ENCODE measurements at places on chromosomes 2 and 18.

GRCh38 chr2:46645681-46646162 is 166.4 kb downstream of the TMEM247 start:
- DNase-seq: no peak

DNA sequence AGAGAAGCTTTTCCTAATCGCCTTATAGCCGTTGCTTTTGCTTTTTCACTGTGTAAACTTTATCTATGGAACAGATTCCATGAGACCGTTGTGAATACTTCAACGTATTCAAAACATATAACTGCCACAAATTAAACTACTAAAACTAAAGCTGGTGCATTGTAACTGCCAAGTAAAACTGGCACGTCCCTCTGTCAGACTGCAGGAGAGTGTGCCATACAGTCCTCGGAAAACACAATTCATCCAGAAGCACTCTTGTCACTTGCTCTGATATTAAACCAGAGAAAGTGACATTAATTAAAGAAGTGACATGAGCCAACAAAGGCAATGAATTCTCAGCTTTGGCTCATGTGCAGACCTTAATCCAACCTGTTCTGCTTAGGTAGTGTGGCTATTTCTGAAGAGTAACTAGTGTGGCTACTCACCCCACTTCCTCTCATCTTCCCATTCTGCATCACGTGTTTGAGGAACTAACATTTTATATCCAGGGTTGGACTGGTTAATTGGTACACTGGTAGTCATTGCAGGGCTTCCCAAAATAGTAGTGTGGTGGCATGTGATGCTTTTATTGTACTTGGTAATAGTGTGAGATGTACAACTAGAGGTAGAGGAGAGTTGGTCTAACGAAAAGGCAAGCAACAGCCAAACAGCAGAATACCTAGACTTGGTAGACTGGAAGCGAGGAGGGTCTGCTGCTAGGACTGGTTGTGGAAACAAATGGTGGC is 9.7 kb downstream of the VRK2 start:
- DNase-seq: no peak

GRCh38 chr18:54130631-54131030 is 93.8 kb downstream of the MBD2 start:
- DNase-seq: no peak

GRCh38 chr2:42238644-42239288 is 69.6 kb downstream of the EML4 start:
- DNase-seq: no peak

DNA sequence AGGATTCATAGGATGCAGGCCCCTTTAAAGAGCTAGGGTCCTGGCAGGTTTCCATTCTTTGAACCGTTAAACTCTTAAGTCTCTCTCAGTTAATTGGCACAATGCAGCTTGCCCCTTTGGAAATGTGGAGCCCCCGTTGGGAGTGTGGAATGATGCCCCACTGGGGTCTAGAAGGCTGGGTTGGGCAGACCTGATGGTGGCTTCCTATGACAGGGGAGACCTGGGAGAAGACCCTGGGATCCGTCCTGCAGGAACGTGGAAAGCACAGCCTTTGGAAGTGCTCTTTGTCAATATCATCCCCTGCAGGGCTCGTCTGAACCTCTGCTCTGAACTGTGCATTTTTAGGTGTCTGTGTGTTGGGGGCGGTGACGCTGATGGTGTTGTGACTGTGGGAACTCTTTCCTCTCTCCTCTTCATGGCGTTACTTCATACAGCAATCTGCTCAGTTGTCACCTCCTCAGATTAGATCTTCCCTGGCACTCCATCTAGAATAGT is 190.6 kb downstream of the MYCN start:
- no peak for DNase-seq

- DNase-seq: no peak
Observed at GRCh38 chr2:138121666-138122661, 157.7 kb downstream of the HNMT start.

- DNase-seq: no peak
Observed at GRCh38 chr2:196482119-196483065, 157.1 kb upstream of the CCDC150 start.

DNA sequence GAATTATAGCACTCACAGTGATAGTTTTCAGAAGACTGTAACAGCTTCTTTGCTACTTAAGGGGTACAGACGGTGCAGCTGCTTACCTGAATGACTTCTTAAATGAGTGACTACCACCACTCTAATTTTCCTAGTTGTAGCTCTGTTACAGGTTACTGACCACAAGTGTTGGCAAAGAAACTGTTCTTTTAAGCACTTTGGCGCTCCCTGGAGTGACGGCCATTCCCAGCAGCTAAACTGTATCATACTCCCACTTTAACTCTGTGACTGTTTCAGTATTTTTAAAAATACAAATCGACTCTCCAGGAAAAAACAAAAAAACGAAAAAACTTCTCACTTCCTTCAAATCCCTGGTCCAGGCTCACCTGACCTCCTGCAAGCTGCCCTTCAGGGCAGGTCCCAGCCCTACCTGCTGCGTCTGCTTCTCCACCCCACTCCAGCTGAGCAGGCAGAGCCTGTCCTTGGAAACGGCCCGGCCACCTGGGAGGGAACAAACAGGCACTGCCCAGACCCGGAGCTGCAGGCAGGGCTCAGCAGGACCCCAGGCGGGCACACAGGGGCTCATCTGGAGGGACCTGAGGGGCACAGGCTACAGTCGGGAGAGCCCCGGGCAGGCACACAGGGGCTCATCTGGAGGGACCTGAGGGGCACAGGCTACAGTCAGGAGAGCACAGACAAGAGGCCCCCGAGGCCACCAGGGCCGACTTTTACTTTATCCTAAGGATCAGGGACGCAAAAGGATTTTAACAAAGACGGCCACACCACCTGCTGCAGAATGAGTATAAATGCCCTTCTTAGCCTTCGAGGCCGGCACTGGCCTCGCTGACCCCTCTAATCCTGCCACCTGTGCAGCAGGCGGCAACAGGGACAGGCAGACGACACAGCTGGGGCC is 24.5 kb downstream of the SLC66A2 start:
- no peak for DNase-seq

- no peak for DNase-seq
Observed at GRCh38 chr18:54910161-54910919, 48.9 kb downstream of the CCDC68 start.

DNA sequence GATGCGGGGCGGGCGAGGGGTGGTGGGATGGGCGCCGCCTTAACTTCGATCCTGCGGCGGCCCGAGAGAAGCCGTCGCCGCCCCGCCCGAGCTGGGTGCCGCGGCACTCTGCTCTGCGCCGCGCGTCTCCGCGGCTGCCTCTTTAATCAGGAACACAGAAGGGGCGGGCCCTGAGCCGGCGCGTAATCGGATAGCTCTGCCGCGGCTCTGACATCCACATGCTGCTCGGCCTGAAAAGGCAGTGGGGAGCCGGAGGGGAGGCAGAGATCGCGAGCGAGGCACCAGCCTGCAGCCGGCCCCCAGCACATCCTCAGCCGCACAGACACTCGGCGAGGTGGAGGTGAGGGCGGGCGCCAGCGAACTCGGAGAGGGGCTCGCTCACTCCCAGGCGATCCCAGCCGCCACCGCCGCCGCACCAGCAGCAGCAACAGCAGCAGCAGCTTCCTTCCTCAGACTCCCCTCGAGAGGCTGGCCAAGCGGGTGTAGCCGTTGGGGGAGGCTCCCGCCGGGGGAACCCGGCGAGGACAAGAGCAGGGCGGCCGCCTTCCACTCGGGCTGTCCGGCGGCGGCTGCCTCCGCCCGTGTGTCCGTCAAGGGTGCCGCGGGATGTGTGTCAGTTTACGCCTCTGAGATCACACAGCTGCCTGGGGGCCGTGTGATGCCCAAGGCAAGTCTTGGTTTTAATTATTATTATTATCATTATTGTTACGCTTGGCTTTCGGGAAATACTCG is at the start of gene NRP2:
Gene NRP2, plus strand, starts transcription at position 263 of the 732 bp plus-strand sequence. CDS start 790 bp downstream, outside the sequence.
- no peak for DNase-seq

DNA sequence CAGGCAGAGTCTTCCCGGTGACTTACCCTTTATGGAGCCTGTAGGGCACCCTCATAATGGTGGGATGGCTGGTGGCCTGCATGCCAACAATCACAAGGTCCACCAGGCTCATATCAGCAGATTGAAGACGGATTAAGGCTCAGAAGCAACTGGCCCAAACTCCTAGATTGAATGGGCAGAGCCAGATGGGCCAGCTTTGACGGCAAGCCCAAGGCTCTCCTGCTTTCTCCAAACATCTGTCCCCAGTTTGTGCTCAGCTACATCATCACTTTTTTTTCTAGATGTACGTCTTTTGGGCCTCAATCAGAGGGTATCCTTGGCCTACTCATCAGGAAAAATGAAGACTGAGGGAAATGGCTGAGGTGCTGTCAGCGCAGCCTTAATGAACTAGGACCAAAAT is 114.6 kb downstream of the VIT start:
- no peak for DNase-seq

DNA sequence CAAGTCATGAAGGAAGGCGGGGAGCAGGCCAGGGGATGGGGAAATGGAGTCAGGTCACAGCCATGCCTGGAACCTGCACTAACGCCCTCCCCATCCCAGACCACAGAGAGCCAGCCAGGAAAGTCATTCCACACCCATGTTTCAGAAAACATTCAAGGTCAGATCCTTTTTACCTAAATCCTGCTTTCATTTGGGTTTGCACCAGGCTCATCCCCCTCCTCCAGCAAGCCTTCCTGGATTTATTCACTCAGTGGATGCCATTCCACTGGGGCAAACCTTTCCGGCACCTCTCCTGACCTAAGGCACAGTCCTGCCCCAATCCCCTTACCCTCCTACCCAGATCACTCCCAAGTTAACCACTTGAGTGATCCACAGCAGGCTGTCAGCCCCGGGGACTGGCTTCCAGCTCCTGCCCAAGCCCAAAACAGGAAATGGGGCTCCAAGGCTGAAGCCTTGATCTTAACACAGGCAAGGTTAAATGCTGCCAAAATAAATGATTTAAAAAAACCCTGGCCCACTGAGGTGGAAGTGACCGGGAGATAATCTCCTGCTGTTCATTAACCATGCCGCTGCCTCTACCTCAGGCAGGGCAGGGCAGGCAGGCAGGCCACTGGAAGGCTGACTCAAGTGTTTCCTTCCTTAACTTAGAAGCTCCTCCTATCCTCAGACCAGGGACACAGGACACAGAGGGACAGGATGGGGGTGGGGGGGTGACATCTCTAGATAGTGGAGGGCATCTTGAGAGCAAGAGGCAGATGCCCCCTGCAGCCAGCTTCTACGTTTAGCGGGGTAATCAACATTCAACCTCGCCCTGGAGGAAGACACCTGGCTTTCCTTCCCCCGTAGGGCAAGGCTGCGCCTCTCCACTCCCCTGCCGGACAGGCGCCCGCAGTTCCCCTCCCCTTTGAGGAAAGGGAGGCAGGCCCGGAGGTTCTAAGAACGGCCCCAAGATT is 1.4 kb downstream of the RAB11FIP5 start:
- DNase-seq: no peak

GRCh38 chr18:64994370-64994769 is 756.4 kb upstream of the CDH7 start:
- DNase-seq: no peak

GRCh38 chr2:16100006-16100405 is 159.7 kb downstream of the MYCN start:
- DNase-seq: no peak

DNA sequence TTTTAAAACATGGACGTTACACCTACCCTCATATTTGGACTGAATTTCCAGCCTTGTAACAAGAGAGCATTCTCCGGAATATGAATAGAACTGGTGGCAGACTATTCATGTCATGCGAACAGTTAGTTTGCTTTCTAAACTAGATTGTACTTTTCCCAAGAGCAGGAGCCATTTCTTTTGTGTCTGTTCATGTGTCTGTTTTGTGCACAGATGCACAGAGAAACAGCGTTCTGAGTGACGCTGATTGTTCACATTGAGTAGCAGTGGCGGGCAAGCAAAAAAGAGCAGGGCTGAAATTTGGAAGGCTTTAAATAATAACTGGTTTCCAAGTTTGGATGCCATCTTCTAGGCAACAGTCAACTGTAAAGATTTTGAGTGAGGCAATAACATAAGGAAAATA is 200.3 kb downstream of the NRXN1 start:
- no peak for DNase-seq

DNA sequence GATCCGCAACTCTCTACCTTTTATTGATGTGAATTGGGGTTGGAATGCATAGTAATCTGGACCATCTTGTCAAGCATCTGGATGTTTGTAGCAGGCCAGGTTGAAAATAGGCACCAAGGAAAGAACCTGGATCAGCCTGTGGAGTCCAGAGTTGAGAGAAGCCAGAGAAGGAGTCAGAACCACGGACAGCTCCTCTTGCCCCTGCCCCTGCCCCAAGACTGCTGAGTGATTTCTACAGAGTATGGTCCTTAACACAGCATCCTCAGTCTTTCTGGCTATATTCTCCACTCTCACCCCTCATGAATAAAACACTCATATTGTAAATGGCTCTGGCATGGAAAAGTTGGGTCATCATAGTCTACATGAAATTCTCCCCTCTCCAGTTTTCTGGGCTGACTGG is 154.6 kb downstream of the LOXHD1 start:
- no peak for DNase-seq

All from SIG-M5 (cell line).